ENCODE measurements at places on chromosomes 1 and 21.

GRCh38 chr1:182484531-182485257, 34.7 kb downstream of the RGSL1 start:
- no peak for DNase-seq

DNA sequence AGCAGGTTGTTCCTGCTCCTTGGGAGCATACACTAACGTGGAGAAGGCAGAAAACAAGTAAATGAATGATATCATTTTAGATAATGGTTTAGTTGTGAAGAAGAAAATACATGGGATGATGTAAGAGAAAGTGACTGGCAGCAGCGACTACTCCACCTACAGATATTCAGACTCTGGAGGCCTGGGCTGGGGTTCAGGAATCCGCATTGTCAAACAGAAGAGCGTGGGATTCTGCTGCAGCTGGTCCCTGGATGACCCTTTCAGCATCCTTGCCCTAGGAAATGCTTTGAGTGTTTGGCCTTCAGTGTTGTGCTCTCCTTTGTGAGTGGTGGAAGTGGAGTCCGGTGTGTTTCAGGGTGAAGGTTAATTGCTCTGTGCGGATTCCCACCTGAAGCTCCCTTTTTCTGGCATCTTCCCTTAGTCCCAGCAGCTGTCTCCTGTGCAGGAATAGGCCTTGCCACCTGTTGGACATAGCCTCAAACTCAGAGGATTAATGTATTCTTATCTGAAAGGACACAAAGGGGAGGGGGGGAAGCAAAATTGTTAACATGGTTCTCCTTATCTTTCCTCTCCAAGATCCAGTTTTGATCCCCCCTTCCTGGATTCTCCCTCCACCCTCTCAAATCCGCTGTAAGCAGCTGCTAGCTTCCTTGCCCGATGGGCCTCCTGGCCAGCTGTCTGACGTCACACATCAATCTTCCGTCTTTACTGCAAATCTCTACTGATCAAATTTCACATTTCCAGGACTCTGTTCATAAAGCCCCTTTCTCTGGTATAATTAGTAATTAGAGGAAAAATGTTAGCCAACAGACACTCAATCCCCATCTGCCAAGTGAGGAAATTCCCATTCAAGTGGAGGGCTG, 68.3 kb upstream of the SPAG17 start:
- no peak for DNase-seq

DNA sequence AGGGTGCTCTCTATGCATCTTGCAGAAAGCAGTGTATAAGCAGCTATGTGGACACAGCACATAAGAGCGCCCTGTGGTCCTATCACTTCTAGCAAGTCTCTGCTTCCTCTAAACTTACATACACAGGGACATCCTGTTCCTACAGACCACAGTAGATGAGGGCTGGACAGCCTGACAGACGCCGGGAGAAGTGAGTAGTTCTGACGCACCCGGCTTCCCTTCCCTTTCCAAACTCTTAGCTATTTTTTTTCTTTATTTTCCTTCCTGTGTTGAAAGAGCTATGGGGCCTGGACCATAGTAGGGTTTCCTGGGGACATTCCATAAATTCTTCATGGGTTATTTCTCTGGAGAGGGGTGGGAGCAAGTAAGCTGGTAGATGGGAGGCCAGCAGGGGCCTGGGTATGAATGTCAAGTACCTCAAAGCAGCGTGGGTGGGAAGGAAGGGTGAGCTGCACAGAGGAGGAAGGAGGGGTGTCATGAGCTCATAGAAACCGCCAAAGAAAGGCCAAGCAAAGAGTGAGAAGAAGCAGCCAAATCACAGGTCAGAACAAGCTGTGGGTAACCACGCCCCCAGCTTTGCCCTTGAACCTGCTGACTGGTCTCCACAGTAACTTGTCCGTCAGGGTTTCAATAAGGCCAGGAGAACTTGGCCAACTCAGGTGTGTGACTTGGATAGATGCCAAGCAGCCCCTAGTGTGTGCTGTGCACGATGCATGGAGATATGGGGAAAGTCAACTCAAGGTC, 36.6 kb downstream of the PLXNA2 start:
- DNase-seq: no peak

- no peak for DNase-seq
These were observed 853 bp downstream of the USP16 start for GRCh38 chr21:29025328-29025713.

- no peak for DNase-seq
These were observed 1.2 kb downstream of the OLIG2 start for GRCh38 chr21:33026878-33027400.

DNA sequence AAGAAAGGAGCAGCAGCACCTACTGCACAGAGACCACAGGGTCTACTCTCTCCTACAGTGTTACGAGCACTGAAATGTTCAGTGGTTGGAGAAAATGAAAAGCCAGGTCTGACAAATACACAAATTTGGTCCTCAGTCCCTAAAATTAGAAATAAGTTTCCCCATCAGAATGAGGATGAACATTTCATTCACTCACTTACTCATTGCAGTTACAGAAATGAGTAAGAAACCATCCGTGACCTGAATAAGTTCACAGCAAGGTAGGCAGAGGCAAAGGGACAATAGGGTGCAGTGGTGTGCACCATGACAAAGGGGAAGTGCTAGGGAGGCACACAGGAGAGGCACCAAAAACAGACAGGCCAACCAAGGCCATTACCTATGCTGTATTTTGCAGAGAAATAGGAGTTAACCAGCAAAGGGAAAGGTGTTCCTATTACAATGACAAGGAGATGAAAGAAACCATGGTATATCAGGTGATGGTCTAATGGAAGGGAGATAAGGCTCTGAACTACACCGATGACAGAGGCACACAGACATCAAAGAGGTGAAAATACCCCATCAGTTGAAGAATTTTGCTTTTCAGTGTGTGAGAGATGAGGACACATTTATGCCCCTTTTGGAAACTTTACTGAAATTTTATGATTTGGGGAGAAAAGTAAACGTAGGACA, 29.4 kb downstream of the VAV3 start:
- no peak for DNase-seq

- no peak for DNase-seq
These were observed 136.1 kb downstream of the GPATCH2 start for GRCh38 chr1:217494767-217495166.

- no peak for DNase-seq
These were observed 19.4 kb downstream of the NADK start for GRCh38 chr1:1758692-1759455.

DNA sequence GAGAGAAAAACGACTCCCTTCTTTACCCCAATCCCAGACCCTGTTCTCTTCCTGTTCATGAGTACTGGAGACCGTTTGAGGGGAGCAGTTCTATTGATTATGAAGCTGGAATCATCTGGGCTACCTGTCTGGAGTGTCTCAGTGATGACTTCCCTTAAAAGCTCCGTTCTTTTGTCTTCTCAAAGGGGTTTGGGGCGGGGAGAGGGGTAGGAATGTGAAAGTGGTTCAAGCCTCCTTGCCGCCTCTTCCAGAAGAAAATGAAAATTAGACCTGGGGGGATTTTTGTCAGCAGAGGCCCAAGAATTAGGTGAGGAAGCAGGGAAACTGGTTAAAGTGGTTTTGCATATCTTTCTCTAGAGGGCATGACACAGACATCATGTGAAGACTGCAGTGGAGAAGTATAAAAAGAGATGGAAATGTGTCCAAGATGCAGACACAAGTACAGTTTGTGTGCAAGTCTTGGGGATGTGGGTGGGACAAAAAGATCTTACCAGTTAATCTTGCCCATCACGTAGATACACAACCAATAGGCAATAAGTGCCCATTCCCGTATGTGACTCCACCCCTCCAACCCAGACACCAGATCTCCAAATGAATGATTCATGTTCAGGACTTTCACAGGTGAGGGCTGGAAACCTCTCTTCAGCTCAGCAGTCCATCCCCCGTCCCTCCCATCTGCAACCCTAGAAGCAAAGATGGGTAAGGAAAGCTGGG, 470 bp upstream of the MTMR11 start:
- no peak for DNase-seq

GRCh38 chr1:150606463-150607142, 22.8 kb downstream of the ENSA start:
- no peak for DNase-seq

DNA sequence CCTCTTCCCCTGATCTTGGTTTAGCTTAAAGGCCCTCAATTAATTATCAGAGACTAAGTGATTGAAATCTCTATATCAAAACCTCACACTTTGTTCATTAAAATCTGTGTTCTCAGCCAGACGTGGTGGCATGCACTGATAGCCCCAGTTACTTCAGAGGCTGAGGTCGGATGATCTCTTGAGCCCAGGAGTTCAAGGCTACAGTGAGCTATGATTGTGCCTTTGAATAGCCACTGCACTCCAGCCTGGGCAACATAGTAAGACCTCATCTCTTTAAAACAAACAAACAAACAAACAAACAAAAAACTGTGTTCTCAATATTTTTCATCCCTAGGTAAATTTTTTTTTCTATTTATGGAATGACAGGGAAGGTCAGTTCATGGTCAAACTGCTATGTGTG, 18.7 kb downstream of the TRMT13 start:
- DNase-seq: no peak

All from naive thymus-derived CD8-positive, alpha-beta T cell (primary cell).